ENCODE measurements at places on chromosomes 4 and X.

DNA sequence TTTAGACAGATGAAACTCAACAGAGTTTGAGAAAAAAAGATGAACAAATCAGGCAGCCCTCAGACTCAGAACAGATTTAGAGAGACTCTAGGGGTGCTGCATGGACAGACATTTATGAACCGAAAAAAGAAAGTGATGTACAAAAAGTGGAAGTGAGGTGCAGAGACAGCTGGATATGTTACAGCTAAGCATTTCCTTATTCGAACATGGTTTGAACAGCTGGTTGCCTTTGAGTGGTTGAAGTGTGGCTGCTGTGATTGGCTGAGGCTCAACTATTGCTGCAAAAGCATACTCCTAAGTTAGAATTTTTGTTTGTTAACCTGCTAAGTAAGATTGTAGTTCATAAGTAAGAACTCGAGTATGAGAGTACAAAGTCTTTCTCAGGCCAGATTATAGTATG is 331.5 kb upstream of the PABPC4L start:
- no peak for DNase-seq

- DNase-seq = peak; percentile 56
These were observed 1.5 kb downstream of the IRF2 start for GRCh38 chr4:184472614-184473498.

GRCh38 chrX:73563738-73564068 is 706 bp downstream of the CHIC1 start:
- DNase-seq = no peak

DNA sequence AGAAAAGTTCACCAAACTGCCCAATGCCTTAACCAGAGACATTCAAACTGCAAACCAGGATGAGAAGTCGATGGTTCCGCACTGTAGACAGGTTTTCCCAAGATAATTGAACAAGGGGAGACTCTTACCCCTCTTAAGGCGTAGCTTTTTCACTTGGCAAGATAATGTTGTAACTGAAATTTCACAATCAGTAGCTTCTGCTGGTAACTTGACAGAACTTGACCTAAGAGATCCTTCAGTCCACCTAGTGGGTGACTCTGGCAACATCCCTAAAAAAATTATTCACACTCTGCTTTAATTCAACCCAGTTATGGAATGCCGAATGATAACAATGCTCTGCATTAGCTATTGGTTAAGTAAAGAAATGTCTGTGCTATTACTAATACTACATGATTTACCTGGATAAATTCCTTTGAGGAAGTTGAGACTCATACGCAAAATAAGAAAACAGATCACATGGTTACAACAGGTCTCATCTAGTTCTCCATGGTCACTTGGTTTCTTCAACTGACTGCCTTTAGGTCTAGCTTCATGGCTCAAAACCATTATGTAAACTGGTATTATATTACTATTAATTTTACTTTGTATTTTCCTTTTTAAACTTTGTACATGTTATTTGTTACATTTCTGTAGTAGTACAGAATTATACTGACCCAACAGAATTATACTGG is 9.1 kb downstream of the ELF2 start:
- no peak for DNase-seq

GRCh38 chr4:111323916-111324315 is 701.0 kb upstream of the PITX2 start:
- DNase-seq = no peak

DNA sequence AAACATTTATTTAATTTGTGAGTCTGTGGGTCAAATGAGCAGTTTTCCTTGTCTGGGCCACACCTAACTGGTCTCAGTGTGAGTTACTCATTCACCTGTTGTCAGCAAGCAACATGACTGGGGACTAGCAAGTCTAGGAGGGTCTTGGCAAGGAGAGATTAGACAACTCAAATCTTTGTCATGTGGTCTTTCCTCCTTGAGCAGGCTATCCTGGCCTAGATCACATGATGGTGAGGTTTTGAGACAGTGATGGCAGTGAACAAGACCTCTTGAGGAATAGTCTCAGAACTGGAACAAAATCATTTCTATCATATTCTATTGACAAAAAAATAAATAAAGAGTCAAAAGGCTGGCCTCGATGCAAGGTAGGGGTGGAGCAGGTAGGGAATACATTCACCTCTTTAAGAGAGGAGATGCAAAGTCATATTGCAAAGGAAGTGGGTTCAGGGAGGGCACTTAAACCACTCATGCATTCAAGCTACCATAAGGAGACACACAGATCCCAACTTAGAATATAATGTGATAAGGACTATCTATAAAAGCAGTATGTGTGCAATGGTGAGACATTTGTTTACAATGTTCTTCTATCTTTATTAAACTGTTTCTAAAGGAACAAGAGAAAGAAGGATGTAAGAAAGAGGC is 135.7 kb downstream of the ZNF330 start:
- DNase-seq = no peak

GRCh38 chrX:150160656-150161055 is 202.5 kb upstream of the MAMLD1 start:
- DNase-seq = no peak

GRCh38 chr4:47049347-47049746 is 18.0 kb downstream of the GABRB1 start:
- DNase-seq = no peak

GRCh38 chr4:98641376-98641775 is 17.0 kb downstream of the TSPAN5 start:
- no peak for DNase-seq

DNA sequence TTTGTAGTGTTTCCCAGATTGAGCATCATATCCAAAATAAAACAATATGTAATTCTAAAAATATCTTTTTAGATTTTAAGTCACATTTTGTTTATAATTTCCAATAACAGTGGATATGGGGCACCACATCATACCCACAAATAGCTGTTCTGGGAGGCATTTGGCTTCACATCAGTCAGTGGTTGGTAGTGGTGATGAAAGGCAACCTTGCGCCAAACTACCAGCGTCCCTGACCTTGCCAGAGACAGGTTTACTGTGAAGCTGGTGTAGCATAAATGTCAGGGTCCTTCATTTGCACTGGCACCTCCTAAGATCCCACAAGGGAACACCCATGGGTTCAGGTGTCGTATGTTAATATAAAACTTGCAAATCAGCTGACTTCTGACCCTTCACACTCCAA is 222.2 kb downstream of the DCTD start:
- no peak for DNase-seq

DNA sequence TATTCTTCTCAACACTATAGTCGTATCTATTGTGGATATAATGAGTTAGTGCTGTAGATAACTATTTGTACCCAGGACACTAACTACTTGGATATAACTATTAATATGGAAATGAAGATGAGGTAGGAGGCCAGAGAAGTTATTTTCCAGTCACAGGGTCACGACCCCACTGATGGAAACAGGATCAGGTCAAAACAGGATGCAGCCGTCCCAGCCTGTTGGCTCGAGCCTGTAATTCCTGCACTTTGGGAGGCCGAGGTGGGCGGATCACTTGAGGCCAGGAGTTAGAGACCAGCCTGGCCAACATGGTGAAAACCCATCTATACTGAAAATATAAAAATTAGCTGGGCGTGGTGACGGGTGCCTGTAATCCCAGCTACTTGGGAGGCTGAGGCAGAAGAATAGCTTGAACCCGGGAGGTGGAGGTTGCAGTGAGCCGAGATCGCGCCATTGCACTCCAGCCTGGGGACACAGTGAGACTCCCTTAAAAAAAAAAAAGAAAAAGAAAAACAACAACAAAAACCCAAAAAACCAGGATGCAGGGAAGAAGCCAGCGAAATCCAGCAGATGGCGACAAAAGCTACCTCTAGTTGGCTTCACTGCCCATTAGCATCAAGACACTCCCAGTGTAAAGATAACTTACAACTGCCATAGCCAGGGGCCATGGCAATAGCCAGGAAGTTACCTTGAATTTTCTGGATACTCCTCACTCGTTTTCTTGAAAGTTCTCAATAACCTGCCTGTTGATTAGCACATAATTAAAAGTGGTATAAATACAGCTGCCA is 37.9 kb upstream of the NKAP start:
- DNase-seq = no peak

DNA sequence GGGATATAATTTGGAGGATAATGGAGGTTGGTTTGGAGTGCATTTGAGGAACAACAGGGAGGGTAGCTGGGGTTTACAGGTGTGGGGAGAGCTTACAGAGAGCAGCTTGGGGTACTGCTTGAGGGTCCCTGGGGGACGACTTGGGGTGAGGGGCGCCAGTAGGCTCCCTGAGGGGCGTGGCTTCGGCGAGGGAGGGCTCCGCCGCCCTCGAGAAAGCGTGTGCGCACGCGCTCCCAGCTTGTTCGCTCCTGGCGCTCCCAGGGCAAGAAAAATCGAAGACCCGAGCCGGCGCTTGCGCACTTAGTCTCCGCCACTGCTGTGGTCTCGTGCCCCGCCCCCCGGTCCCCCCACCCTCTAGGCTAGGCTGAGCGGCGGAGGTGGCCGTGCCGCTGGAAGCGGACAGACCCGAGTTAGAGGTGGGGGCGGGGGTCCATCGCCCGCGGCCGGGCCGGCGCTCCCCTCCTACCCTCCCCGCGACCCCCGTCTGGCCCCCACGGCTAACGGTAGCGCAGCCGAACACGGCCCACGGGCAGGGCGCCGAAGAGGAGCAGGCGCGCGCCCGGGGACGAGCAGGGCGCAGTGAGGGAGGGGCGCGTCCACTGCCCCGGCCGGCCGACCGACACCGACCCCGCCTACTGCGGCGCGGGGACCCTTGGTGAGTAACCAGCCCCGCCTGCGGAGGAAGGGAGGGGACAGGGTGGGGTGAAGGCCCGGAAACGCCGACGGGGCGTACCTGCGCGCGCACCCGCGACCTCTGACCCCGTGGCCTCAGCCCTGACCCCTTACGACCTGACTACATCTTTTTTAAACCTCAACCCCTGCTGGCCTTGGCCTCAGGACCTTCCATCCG is 5.4 kb upstream of the CCDC120 start:
- DNase-seq = peak; percentile 58
